Thoracic aorta (tissue), 2 donors: ENCODE measurements at places on chromosomes 16 and 17.
A peak's percentile ranks its signal among the peaks of the same experiment; 100 is the strongest.

GRCh38 chr17:44223541-44224071, 4.1 kb upstream of the UBTF start:
- peak overlapping the region; percentile 49 for H3K27ac ChIP-seq
- H3K4me1 ChIP-seq: peaks cover 15% of the 10 kb centered on the region
- DNase-seq: no peak
- H3K4me3 ChIP-seq: no peak overlapping the region
- no peaks in the 10 kb centered on the region for H3K27me3 ChIP-seq
- no peaks in the 10 kb centered on the region for H3K36me3 ChIP-seq

DNA sequence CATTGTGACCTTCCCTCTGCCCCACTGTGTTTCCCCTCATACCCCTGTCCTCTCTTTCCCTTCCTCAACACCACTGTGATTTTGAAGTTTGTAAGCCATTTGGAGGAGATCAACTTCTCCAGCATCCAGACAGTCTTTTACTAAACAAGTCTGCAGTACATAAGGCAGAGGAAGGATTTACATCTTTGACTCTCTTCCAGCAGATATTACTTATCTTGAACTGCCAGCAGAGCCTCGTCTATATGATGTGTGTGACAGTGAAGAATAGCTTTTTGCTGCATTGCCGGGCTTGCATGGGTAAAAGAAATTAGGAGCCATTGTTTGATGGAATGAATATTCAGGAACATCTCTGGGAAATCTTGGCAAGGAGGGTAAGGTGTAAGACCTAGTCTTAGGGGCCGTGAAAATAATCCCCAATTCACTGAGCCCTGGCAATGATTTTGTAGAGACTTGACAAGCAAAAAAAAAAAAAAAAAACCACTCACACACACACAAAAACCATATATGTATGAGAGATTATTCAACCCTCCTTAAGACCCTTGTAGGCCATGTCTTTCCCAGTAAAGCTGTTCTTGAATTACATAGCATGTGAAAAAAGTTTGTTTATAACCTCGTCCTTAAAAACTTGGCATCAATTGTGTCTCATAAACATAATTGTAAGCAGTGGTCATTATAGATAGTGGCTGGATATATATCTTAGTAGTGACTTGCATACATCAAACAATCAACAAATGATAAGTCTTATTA, 903.9 kb downstream of the CDH11 start:
- no peak overlapping the region for H3K4me3 ChIP-seq
- no peaks in the 10 kb centered on the region for H3K4me1 ChIP-seq
- DNase-seq: no peak
- no peak overlapping the region for H3K27ac ChIP-seq

DNA sequence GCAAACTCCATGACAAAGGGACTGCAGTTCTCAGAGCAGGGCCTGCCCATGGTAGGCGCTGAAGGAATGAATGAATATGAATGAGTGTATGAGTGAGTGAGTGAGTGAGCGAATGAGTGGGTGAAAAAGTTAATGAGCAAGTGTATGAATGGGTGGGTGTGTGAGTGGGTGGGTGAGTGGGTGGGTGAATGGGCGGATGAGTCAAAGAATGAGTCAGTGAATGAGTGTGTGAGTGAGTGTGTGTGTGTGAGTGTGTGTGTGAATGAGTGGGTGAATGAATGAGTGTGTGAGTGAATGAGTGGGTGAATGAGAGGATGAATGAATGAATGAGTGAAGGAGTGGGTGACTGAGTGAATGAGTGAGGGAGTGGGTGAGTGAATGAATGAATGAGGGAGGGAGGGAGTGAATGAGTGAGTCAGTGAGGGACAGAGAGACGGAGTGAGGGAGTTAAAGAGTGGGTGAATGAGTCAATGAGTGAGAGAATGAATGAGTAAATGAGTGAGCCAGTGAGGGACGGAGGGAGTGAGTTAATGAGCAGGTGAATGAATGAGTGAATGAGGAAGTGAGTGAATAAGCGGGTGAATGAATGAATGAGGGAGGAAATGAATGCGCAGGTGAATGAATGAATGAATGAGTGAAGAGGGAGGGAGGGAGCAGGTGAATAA, 11.1 kb upstream of the CHMP6 start:
- no peak overlapping the region for H3K27ac ChIP-seq
- no peaks in the 10 kb centered on the region for H3K27me3 ChIP-seq
- H3K4me1 ChIP-seq: peaks cover 6% of the 10 kb centered on the region
- peak overlapping the region; percentile 46 for H3K4me3 ChIP-seq
- DNase-seq: no peak

DNA sequence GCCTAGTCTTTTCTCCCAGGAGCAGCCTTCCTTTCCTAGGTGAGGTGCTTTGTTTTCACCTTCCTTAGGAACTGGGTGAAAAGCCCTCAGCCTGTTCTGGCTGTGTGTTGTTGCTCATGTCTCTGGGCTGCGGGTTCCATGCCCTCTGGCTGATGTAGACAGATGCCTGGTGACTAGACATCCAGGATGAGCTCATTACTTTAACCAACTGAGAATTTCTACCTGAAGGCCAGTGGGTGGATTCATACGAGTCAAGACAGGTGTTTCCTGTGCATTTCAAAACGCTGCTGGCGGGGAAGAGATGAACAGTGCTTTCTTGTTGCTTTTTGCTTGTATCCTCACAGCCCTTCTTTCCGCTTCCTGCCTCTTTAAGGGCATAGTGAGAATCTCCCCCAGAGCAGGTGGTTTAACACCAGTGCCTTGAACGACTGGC, 22.3 kb downstream of the SAP30BP start:
- H3K27me3 ChIP-seq: no peaks in the 10 kb centered on the region
- peaks cover 24% of the 10 kb centered on the region for H3K4me1 ChIP-seq
- no peak overlapping the region for H3K27ac ChIP-seq
- no peak overlapping the region for H3K4me3 ChIP-seq
- H3K36me3 ChIP-seq: peaks cover 14% of the 10 kb centered on the region

- DNase-seq: no peak
- no peak overlapping the region for H3K4me3 ChIP-seq
- no peaks in the 10 kb centered on the region for H3K27me3 ChIP-seq
- no peaks in the 10 kb centered on the region for H3K4me1 ChIP-seq
These were observed 45.9 kb downstream of the HS3ST3B1 start for GRCh38 chr17:14346801-14347200.

DNA sequence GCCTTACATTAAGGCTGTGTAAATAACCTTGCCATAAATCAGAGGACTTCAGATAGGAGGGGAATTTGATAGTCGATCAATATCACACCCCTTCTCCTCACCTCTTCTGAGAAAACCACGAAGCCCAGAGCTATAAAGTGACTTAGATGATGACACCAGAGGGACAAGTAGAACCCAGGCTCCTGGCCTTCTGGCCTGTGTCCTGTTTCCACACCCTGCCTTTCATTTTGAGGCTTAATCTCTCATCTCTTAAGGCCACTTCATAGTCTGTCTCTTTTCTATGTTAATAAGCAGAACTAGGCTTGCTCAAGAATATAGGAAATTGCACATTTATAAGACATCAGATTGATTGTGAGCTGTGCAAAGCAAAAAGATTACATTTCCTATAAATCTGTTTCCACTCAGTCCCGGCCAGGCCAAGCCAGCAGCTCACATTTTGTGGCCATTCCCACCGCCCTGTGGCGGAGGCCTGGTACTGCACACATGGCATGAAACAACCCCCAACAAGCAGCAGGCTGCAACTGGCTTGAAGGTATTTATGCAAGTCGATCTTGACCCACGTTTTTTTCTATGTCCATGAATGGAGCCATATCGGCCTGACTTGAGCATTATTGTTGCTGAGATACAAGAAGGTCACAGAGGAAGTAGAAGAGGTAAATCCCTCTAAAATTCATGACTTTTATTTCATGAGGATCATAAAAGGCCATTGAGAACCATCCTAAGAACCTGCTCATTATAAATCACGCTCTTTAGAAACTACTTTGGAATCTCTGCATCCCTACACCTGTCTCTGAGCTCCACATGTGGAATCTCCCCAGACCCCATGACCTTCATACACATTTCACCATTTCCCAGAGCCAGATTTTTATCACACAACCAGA, 93.7 kb downstream of the PMP22 start:
- no peak for DNase-seq
- H3K4me3 ChIP-seq: no peak overlapping the region
- H3K4me1 ChIP-seq: no peaks in the 10 kb centered on the region

GRCh38 chr17:2794111-2794803, 2.0 kb upstream of the RAP1GAP2 start:
- no peaks in the 10 kb centered on the region for H3K4me1 ChIP-seq
- H3K27ac ChIP-seq: no peak overlapping the region
- no peaks in the 10 kb centered on the region for H3K27me3 ChIP-seq
- no peak overlapping the region for H3K4me3 ChIP-seq

DNA sequence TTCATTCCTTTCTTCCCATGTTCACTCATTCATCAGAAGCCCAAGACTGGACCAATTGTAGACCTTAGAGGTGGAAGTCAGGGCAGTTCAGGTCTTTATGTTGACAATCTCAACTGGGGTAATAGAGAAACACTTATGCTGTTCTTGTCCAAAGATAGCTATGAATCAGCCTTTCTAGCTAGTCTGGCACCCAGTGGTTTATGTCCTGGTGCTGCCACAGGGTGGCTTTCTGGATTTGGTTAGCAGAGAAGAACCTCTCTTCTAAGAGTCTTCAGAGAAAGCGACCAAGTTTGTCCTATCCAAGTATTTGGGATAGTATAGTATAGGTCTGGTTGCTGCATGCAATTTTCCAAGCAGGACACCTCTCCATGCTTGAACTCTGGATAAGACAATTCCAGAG, 83.3 kb downstream of the NOG start:
- H3K36me3 ChIP-seq: no peaks in the 10 kb centered on the region
- no peak overlapping the region for H3K4me3 ChIP-seq
- H3K27me3 ChIP-seq: no peaks in the 10 kb centered on the region
- H3K4me1 ChIP-seq: peaks cover 3% of the 10 kb centered on the region
- H3K27ac ChIP-seq: no peak overlapping the region

DNA sequence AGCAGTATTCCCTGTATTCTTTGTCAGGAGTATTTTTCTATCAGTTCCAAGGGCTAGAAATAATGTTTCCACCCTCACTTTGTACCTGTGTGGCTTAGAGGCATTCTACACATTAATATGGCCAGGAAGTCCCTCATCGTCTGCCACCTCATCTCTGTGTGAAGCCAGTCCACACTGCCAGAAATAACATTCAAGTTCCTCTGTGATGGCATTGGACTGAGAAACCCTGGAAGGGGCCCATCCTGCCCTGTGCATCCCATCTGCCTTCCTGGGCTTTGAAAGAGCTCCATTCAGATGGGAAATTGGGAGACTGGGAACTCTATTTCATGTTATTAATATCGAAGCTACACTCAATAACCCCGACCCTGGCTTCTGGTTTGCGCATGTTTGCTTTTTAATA, 497.2 kb upstream of the CDH5 start:
- H3K27ac ChIP-seq: no peak overlapping the region
- no peaks in the 10 kb centered on the region for H3K4me1 ChIP-seq
- no peaks in the 10 kb centered on the region for H3K36me3 ChIP-seq
- no peaks in the 10 kb centered on the region for H3K27me3 ChIP-seq

GRCh38 chr16:12259651-12260050, 283.1 kb downstream of the SNX29 start:
- H3K4me1 ChIP-seq: no peaks in the 10 kb centered on the region
- no peak overlapping the region for H3K27ac ChIP-seq
- H3K36me3 ChIP-seq: no peaks in the 10 kb centered on the region
- H3K27me3 ChIP-seq: no peaks in the 10 kb centered on the region
- DNase-seq: no peak

- peaks cover 8% of the 10 kb centered on the region for H3K4me1 ChIP-seq
- no peaks in the 10 kb centered on the region for H3K27me3 ChIP-seq
- no peak overlapping the region for H3K4me3 ChIP-seq
- peaks cover 66% of the 10 kb centered on the region for H3K36me3 ChIP-seq
- H3K27ac ChIP-seq: no peak overlapping the region
These were observed 23.9 kb downstream of the USP22 start for GRCh38 chr17:21018894-21019293.

GRCh38 chr17:51666971-51667705, 406.8 kb downstream of the UTP18 start:
- DNase-seq: no peak
- no peak overlapping the region for H3K27ac ChIP-seq
- H3K36me3 ChIP-seq: no peaks in the 10 kb centered on the region
- H3K27me3 ChIP-seq: no peaks in the 10 kb centered on the region
- H3K4me1 ChIP-seq: no peaks in the 10 kb centered on the region

DNA sequence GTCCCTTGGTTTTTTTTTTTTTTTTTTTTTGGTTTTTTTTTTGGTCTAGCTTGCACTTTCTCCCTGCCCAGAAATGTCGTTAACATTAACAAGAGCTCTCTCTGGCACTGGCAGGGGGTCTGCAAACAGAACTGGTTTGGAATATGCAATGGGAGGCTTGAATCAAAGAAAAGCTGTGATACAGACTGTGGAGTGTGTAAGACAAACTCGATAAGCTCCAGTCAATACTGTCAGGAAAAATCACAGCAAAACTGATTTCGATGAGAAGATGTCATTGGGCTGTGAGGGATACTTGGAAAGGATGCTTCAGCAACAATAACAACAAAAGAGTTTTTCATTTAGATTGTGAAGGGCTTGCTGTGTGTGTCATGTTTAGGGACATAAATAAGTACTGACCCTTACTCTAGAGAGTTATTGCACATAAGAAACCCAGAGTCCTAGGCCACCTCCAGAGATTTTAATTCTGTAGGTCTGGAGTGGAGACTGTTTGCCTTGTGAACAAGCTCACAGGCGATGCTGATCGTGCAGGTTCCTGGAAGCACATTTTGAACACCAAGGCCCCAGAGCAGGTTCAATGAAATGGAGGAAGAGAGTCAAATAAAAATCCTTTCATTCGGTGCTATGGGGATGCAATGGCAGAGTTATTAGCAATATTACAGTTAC, 470.7 kb upstream of the RBFOX1 start:
- DNase-seq: no peak
- H3K27ac ChIP-seq: no peak overlapping the region
- H3K4me1 ChIP-seq: no peaks in the 10 kb centered on the region
- H3K36me3 ChIP-seq: no peaks in the 10 kb centered on the region
- H3K27me3 ChIP-seq: no peaks in the 10 kb centered on the region

- no peaks in the 10 kb centered on the region for H3K36me3 ChIP-seq
- H3K27ac ChIP-seq: no peak overlapping the region
- no peak for DNase-seq
- no peak overlapping the region for H3K4me3 ChIP-seq
- no peaks in the 10 kb centered on the region for H3K27me3 ChIP-seq
These were observed 49.7 kb upstream of the ARL4D start for GRCh38 chr17:43349142-43349541.

DNA sequence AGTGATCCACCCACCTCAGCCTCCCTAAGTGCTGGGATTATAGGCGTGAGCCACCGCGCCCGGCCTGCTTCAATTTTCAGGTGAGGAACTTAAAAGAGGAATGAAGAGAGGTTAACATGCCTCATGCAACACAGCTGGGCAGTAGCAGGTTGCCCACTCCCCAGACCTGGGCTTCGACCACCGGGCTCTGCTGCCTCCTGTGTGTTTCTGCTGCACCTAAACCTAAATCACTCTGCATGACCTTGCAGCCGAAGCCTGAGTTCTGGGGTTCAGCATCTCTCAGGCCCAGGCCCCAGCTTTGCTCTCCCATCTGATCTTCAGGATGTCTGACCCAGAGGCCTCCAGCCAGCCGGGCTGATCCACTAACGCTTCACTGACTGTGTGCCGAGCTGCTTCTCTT, 112.6 kb downstream of the OR1D5 start:
- H3K4me1 ChIP-seq: no peaks in the 10 kb centered on the region
- no peak overlapping the region for H3K4me3 ChIP-seq
- no peaks in the 10 kb centered on the region for H3K27me3 ChIP-seq
- H3K27ac ChIP-seq: no peak overlapping the region
- DNase-seq: no peak

GRCh38 chr16:86137359-86137758, 238.4 kb downstream of the IRF8 start:
- no peak for DNase-seq
- no peaks in the 10 kb centered on the region for H3K27me3 ChIP-seq
- no peak overlapping the region for H3K27ac ChIP-seq
- H3K36me3 ChIP-seq: no peaks in the 10 kb centered on the region
